Activated T-cell treated with anti-CD3 and anti-CD28 coated beads, Interleukin-2, amount 50 U/mL, for 1 hour (primary cell): ENCODE measurements at places on chromosomes 7 and 10.

DNA sequence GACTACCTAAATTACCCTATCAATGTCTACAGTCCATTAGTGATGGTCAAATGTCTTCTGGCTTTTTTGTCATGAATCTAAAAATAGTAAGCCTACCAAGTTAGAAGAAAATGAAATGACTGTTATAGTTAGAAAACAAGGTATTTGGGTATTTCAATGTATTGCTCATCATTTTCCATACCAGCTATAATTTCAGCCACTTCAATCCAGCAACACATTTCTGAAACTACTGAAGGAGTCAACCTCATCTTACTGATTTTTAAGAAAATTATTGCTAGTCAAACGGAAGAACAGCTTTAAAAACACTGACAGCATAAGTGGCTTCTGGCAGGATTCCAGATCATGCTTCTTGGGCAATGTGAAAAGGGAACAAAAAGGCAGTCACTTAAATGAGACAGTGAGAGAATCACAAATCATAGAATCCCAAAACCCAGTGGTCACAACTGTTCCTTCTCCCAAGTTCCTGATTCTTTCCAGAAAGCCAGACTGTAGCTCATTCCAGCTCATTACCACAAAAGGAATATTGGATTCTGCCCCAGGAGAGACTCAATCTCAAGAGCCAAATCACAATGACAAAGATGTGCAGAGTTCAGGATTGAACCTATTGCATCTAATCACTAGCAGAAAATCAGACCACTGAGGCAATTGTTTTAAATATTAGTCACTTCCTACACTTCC is 61.2 kb upstream of the LRRN3 start:
- no peak for DNase-seq

DNA sequence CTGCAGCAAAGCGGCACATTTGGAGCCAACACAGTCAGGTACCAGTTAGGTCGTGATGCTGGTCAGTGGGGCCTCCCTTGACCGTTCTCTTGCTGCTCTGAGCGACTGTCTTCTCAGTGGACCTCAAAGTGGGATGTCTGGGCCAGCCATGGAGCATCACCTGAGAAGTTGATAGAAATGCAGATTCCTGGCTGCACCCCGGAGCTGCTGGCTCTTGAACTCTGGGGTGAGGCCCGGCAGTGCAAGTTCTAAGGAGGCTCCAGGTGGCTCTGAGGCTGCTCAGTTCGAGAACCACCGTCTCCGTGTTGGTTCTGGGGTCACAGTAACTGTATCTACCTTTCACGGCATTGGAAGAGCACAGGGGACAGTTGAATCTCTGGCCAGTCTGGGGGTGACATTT is 147.5 kb downstream of the WDR37 start:
- no peak for DNase-seq

DNA sequence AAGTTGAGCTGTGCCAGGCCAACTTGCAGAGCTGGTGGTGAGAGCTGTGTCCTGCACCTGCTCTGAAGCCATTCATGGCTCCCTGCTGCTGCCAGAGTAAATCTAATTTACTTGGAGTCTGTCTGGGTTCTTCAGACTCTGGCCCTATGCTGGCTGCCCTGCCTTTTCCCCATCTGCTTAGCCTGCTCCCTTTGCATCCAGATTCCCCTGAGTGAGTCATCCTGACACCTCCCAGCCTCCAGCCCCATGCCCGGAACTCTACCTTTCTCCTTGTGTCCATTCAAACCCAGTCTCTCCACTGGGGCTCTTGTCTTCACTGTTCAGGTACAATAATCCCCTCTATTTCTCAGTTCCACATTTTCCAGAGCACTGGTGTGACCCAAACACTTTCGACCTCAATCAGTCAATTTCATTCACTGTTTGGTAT is 434.4 kb upstream of the ZMIZ1 start:
- no peak for DNase-seq

- DNase-seq = no peak
Observed at GRCh38 chr10:127346604-127347003, 150.2 kb upstream of the INSYN2A start.

GRCh38 chr7:98224701-98225181 is 13.5 kb downstream of the BHLHA15 start:
- no peak for DNase-seq

DNA sequence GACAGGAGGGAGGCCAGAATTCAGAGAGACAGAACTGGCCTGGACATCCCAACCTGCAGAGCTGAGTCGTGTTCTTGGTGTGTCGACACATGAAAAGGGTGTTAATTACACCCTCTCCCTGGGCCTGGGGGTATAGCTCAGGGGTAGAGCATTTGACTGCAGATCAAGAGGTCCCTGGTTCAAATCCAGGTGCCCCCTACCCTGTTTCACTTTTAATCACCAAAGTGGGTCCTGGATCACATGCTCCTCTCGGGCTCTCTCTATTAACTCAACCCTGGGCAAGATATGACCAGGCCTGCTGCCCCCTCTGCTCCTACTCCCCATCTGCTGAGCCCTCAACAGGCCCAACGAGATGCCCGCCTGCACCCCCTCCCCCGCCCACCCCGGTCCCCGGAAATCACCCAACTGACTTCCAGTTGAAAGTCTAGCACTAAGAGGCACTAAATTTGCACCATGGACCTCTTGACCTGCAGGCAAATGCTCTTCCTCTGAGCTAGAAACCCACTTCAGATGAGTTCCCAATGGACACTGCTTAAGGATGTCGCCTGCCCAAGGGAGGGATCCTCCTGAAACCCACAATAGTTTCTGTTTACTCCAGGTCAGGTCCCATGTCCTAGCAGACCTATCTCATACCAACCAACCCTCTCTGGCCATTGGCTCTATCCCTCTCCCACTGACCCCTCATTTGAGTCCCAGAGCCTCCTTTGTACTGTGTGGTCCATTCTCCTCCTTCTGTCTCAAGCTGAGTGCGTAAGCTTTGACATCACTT is 137.6 kb downstream of the ZNF467 start:
- no peak for DNase-seq
